ENCODE measurements at places on chromosomes 11 and 22.

DNA sequence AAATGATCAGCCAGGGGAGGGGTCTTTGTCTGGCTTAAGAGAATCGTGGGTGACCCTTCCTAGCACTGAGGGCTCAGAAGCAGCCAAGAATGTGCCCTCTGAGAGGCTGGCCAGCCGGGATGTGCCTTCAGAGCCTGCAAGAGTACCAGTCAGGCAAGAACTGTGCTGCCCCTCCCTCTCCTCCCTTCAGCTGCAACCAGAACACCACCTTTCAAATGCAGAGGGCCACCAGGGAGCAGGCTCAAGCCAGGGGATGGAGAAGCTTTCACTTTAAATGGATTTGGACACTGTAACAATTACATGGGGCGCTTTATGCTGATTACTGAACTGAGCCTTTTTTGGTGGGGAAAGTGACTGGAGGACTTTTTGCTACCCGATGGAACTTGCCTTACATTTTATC lies 44.9 kb upstream of the TENM4 start:
- DNase-seq = no peak

- no peak for DNase-seq
These were observed 175.2 kb downstream of the NELL1 start for GRCh38 chr11:20844630-20845029.

- no peak for DNase-seq
These were observed 3.0 kb downstream of the C11orf68 start for GRCh38 chr11:65915821-65916251.

- no peak for DNase-seq
These were observed 201.4 kb downstream of the GRIA4 start for GRCh38 chr11:105811242-105811641.

GRCh38 chr11:93219440-93219839 lies 21.6 kb upstream of the SLC36A4 start:
- DNase-seq = no peak

DNA sequence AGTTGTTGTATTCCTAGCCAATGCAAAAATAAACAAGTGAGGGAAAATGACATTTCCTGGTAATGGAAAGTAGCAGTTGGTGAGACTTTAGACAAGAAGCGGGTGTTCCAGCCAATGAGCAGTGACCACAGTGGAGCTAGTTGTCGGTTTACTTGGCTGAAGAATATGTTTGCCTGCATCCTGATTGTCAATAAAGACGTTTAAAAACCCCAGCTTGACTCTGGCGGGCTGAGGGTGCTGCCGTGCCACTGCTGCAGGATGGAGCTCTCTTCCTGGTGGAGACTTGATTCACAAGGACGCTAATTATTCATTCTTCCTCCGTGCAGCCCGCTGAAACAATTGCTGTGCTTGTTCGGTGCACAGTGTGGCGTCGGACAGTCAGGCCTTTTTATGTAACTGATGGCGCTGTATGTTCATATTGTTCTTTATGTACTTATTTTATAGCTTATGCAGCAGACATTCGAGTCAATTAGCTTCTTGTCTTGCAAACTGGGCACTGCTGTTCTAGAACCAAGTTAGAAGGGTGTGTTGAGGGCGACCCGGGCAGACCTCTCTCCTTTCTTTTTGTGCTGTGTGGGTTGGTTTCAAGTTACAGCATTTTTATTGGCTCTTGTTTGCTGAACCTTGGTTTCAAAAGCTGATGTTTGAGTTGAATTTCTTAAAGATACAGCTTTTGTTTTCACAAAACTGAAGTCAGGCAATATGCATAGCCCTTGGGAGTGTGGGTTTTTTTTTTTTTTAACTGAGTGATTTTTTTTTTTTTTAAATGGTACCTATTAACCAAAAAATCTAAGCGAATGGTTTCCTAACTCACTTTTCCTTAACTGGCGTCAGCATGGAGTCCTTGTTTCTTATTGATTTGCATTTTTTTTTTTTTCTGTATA lies 153.9 kb downstream of the TEAD1 start:
- DNase-seq = no peak
